Natural killer cell treated with Interleukin-12 subunit alpha and Interleukin-12 subunit beta and Interleukin-15 and Interleukin-18, amount 100 ng/mL, for 72 hours (primary cell): ENCODE measurements at places on chromosomes 2 and 18.

- DNase-seq = no peak
Measured at GRCh38 chr2:112217854-112218253, 37.0 kb downstream of the ZC3H8 start.

DNA sequence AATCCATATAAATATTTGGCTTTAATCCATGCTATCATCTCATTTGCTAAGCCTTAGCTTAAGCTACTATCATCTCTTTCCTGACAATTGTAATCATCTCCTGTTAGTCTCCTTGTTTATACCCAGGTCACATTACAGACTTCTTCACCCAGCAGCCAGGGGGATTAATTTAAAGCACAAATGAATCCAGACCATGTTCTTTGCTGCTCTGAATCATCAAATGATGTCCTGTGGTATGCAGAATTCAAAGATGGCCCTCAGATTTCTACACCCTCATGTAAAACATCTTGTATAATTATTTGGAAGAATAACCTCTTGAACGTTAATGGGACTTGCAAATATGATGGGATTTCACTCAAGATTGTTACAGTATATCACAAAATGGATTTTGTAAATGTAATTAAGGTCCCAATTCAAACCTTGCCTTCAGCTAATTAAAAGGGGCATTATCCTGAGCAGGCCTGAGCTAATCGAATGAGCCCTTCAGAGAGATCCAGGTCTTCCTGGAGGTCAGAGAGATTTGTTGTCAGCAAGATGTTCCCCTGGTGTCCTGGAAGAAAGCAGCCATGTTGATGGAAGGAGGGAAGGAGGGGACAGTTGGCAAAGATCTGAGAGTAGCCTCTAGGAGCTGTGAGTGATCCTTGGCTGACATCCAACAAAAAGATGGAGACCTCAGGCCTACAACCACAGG lies 241.1 kb upstream of the MMADHC start:
- no peak for DNase-seq

GRCh38 chr18:77130229-77131099 lies 2.1 kb downstream of the MBP start:
- DNase-seq = no peak

GRCh38 chr2:162769066-162769465 lies 69.5 kb downstream of the KCNH7 start:
- DNase-seq = no peak

GRCh38 chr2:230128623-230129342 lies 60.1 kb upstream of the SLC16A14 start:
- DNase-seq = no peak

DNA sequence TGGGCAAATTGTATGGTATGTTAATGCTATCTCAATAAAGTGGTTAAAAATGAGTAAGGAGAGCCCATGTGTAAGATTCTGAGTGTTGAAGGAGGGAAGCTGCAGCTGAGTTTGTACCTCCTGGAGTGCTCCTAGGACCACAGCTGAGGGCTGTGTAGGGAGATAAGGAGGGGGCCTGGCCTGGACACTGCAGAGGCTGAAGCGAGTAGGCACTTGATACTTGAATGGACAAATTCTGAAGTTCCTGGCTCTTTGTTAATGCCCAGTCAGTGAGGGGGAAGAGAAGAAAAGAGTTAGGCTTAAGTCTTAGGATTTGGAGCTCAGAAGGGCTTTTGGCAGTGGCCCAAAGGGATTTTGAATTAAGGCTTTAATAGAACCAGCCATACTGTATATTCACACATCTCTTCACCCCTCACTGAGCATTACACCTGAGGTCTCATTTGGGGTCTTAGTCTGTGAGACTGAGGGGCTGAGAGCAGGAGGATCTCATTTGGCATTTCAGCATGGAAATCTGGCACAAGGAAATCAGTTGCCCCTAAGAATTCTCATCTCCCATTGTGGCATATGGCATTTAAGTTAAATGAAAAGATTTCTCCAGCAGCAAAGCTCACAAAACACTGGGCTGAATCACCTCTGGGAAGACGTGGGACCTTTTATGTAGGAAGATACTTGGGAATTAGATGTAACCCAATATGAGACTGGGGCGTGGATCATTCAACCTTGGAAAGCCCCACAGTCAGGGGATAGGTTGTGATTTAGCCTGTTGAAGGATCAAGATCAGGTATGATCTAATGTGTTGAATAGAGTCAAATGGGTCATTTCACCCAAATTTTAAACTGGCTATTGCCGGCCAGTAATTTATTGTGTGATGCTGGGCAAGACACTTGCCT lies 46.8 kb downstream of the LIPG start:
- DNase-seq = no peak

DNA sequence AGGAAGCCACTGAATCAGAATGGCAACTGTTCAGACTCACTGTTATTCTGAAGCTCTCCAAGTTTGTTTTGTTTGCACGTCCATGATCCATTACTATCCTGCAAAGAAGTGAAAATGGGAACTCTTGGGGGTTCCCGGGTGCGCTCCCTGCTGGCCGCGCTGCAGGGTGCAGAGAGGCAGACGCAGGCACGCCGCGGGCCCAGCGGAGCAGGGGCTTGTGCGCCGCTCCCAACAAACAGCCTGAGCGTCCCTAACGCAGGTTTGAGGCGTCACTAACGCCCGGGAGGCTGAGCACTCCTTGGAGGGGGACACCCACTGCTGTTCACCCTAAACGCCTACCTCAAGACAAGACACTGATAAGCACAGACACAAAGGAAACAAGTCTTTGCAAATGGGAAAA lies 14.3 kb upstream of the PIEZO2 start:
- no peak for DNase-seq

DNA sequence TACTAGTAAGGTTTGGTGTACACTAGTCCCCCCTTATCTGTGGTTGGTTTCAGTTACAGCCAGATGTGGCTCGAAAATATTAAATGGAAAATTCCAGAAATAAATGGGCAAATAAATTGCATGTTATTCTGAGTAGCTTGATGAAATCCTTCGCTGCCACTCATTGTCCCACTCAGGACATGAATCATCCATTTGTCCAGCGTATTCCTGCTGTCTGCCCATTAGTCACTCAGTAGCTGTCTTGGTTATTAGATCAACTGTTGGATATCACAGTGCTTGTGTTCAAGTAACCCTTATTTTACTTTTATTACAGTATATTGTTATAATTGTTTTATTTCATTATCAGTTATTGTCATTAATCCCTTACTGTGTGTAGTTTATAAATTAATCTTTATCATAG lies 21.7 kb downstream of the ZDBF2 start:
- no peak for DNase-seq

- no peak for DNase-seq
Measured at GRCh38 chr2:205858881-205859441, 176.7 kb downstream of the NRP2 start.

GRCh38 chr2:205686056-205686782 lies 3.9 kb downstream of the NRP2 start:
- no peak for DNase-seq
